ENCODE measurements at places on chromosomes 12 and 14. TPM values are rescaled to one million over a fixed set of nuclear protein-coding genes. Genes with fewer than 3 reads are reported as not detected.

Gene CCDC88C
- 52.4 TPM for total RNA-seq

DNA sequence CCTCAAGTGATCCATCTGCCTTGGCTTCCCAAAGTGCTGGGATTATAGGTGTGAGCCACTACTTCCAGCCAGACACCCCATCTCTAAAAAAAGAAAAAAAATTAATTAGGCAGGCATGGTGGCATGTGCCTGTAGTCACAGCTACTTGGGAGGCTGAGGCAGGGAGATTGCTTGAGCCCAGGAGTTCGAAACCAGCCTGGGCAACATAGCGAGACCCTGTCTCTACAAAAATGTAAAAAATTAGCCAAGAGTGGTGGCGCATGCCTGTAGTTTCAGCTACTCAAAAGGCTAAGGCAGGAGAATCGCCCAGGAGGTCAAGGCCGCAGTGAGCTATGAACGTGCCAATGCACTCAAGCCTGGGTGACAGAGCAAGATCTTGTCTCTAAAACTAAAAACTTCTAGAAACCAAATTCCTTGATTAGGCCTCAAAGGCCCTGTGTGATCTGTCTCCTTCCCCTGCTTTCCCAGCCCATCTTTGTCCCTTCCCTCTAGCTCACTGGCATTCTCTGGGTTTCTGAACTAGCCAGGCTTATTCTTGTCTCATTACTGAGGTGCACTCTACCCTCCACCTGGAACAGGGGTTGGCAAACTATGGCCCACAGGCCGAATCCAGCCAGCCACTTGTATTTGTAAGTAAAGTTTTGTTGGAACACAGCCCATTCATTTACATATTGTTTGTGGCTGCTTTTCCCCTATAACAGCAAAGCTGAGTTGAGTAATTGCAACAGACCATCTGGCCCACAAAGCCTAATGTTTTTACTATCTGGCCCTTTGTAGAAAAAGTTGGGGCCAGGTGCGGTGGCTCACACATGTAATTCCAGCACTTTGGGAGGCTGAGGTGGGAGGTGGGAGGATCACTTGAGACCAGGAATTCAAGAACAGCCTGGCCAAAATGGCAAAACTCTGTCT is 17.2 kb upstream of the TPCN1 start:
- DNase-seq, result no peak
- no peaks in the 10 kb centered on the region for H3K27me3 ChIP-seq
- H3K36me3 ChIP-seq, result peaks cover 13% of the 10 kb centered on the region
- H3K4me1 ChIP-seq, result peaks cover 3% of the 10 kb centered on the region

GRCh38 chr12:96241846-96242256 is 47.7 kb downstream of the ELK3 start:
- H3K27me3 ChIP-seq, result no peaks in the 10 kb centered on the region
- H3K4me3 ChIP-seq, result no peak overlapping the region
- no peak for DNase-seq
- H3K27ac ChIP-seq, result no peak overlapping the region
- H3K36me3 ChIP-seq, result peaks cover 3% of the 10 kb centered on the region

- H3K4me1 ChIP-seq, result no peaks in the 10 kb centered on the region
- peak; percentile 84 for DNase-seq
- H3K27me3 ChIP-seq, result no peaks in the 10 kb centered on the region
- H3K36me3 ChIP-seq, result no peaks in the 10 kb centered on the region
- H3K27ac ChIP-seq, result no peak within 1 kb of the TSS
- peak within 1 kb of the TSS; percentile 51 for H3K4me3 ChIP-seq
Observed at GRCh38 chr14:74955229-74956026, at the start of gene PGF. PGF (minus strand) TSS chr14:74955597; CDS start chr14:74955242, 355 bp downstream.
